ENCODE measurements at places on chromosomes 2 and 18. TPM values are rescaled to one million over a fixed set of nuclear protein-coding genes. Genes with fewer than 3 reads are reported as not detected.

- DNase-seq, result no peak
These were observed 269.3 kb upstream of the MYT1L start for GRCh38 chr2:2600366-2600765.

GRCh38 chr18:46160050-46160798 lies 56.0 kb downstream of the HAUS1 start:
- DNase-seq, result no peak

- no peak for DNase-seq
These were observed 8.7 kb downstream of the CHMP1B start for GRCh38 chr18:11859903-11860407.

- DNase-seq, result no peak
These were observed 133.9 kb upstream of the CTAGE1 start for GRCh38 chr18:22551536-22552151.

GRCh38 chr18:36745219-36745975 lies 83.4 kb downstream of the TPGS2 start:
- DNase-seq, result no peak

- no peak for DNase-seq
These were observed 72.0 kb upstream of the CHAC2 start for GRCh38 chr2:53695575-53695974.

The MITD1 gene
- total RNA-seq, result 45.3 TPM
